ENCODE measurements at places on chromosomes 1 and 21. TPM values are rescaled to one million over a fixed set of nuclear protein-coding genes. Genes with fewer than 3 reads are reported as not detected.
A peak's percentile ranks its signal among the peaks of the same experiment; 100 is the strongest.

Gene DFFB
- total RNA-seq: 9.7 TPM

- no peak for DNase-seq
- H3K4me3 ChIP-seq: no peak overlapping the region
- no peak overlapping the region for H3K27ac ChIP-seq
These were observed 13.1 kb downstream of the RNF220 start for GRCh38 chr1:44418022-44418673.

- H3K27me3 ChIP-seq: peaks cover 3% of the 10 kb centered on the region
- H3K4me3 ChIP-seq: no peak overlapping the region
- no peak for DNase-seq
- no peaks in the 10 kb centered on the region for H3K36me3 ChIP-seq
These were observed 7.1 kb upstream of the C1orf115 start for GRCh38 chr1:220682901-220683576.

GRCh38 chr1:161491472-161491871, 13.8 kb upstream of the FCGR2A start:
- no peaks in the 10 kb centered on the region for H3K36me3 ChIP-seq
- no peak for DNase-seq
- peaks cover 13% of the 10 kb centered on the region for H3K4me1 ChIP-seq
- no peak overlapping the region for H3K4me3 ChIP-seq
- no peak overlapping the region for H3K27ac ChIP-seq
- peaks cover 51% of the 10 kb centered on the region for H3K27me3 ChIP-seq

DNA sequence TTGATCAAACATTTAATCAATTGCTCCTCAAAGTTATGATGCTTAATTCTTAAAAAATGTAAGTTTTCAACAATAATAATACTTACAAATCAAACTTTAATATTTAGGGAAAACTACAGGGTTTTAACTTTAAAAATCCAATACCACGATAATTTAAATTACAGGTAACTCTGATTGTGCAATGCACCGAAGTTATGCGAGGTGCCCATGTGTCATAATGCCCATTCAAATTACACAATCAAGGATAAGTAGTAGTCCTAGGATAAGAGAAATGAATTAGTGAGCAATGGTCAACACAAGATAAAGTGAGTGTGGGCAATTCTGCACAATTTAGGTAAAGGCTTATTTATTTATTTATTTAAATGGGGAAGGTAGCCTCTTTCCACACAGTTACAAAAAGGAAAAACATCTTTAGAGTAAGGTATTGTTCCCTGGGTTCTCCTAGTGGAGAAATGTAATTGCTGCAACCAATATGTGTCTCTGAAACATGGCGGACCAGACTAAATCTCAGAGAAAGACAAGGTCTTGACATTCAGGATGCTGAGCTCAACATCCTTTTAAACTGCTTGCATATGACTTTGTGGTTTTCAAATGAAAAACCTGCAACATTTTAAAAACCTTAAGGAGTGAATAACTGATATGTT, 164.2 kb downstream of the TTLL7 start:
- H3K4me3 ChIP-seq: no peak overlapping the region
- no peaks in the 10 kb centered on the region for H3K4me1 ChIP-seq
- no peaks in the 10 kb centered on the region for H3K27me3 ChIP-seq
- no peak overlapping the region for H3K27ac ChIP-seq

DNA sequence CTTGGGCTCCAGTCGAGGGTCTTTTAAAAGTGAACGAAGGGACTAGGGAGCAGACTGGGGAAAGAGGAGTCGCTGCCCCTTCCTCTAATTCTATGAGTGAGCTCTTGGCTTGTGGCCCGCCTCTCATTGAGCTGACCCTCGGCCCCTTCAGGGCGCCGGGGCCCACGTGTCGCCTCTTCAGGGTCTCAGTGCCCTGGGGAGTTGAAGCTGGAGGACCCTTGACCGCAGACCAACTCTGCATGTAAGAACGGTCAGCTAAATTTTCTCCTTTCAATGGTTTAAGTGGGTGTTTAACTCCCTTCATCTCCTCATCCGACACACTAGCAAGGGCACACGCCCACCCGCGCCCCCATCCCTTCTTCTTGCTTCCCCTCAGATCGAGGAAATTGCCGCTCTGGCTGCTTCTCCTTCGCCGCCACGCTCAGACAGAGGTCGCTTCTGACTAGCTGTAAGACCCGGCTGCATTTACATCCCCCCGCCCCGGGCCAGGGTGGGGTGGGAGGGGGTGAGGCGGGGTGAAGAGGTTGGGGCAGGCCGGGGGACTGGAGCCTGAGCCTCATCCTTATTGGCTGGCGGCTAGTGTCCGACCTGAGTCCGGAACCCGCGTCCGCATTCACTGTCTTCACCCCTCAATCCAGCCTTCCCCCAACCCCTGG, 10.9 kb downstream of the NR5A2 start:
- no peak for DNase-seq
- H3K36me3 ChIP-seq: no peaks in the 10 kb centered on the region
- peaks cover 42% of the 10 kb centered on the region for H3K27me3 ChIP-seq
- no peak overlapping the region for H3K4me3 ChIP-seq

Gene FAM131C
- total RNA-seq: 0.87 TPM

GRCh38 chr1:9111957-9112356, 16.9 kb downstream of the GPR157 start:
- no peaks in the 10 kb centered on the region for H3K27me3 ChIP-seq
- H3K27ac ChIP-seq: no peak overlapping the region
- no peak overlapping the region for H3K4me3 ChIP-seq
- peak; percentile 32 for DNase-seq
- peaks cover 2% of the 10 kb centered on the region for H3K4me1 ChIP-seq

DNA sequence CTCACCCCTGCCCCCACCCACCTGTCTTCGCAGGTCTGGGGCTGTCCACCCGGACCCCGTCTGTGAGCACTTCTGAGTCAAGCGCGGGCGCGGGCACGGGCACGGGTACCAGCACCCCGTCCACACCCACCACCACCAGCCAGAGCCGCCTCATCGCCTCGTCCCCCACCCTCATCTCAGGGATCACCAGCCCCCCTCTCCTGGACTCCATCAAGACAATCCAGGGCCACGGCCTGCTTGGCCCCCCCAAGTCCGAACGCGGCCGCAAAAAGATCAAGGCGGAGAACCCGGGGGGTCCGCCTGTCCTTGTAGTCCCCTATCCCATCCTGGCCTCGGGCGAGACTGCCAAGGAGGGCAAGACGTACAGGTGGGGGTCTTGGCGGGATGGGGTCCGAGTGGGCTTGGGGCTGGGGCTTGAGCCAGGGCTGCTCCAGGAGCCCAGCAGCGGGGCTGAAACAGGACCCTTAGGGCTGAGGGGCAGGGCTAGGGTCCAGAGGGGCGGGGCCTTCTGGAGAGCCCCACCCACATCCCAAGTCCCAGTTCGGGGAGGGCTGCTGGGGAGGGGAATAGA, 23.9 kb downstream of the ZNF362 start:
- no peak overlapping the region for H3K27ac ChIP-seq
- H3K4me1 ChIP-seq: no peaks in the 10 kb centered on the region
- peaks cover 11% of the 10 kb centered on the region for H3K36me3 ChIP-seq
- no peak overlapping the region for H3K4me3 ChIP-seq

- no peak overlapping the region for H3K27ac ChIP-seq
- no peaks in the 10 kb centered on the region for H3K4me1 ChIP-seq
- H3K4me3 ChIP-seq: no peak overlapping the region
- H3K27me3 ChIP-seq: peaks cover 3% of the 10 kb centered on the region
- H3K36me3 ChIP-seq: no peaks in the 10 kb centered on the region
These were observed 38.4 kb downstream of the IGSF21 start for GRCh38 chr1:18145851-18146618.

GRCh38 chr1:170967042-170967910, 31.9 kb downstream of the MROH9 start:
- peaks cover 22% of the 10 kb centered on the region for H3K27me3 ChIP-seq
- DNase-seq: no peak
- no peaks in the 10 kb centered on the region for H3K36me3 ChIP-seq
- no peaks in the 10 kb centered on the region for H3K4me1 ChIP-seq

- H3K4me3 ChIP-seq: peak overlapping the region; percentile 91
- H3K27ac ChIP-seq: peak overlapping the region; percentile 83
- peaks cover 61% of the 10 kb centered on the region for H3K4me1 ChIP-seq
- H3K27me3 ChIP-seq: no peaks in the 10 kb centered on the region
- no peak for DNase-seq
These were observed 2.4 kb downstream of the CTPS1 start for GRCh38 chr1:40981691-40982448.
